ENCODE measurements at places on chromosomes 5 and 9.

- DNase-seq, result peak; percentile 52
Observed at GRCh38 chr9:73437758-73438157, 286.1 kb downstream of the ANXA1 start.

DNA sequence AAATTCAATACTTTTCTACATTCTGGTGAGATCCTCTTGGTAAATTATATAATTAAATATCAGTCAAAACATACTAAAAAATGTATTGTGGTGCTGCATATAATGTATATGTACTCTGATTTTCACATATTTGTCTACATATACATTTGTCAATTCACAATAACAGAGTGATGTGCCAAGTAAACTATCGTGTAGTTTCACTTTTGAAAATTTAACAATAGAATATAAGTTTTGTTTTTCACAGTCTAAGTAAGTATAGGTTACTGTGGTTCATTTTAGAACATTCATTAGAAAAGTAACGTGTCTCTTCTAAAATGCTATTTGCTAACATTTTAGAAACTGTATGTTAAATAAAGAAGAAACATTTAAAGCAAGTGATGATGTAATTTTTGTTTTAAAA lies 73.6 kb downstream of the NR3C1 start:
- DNase-seq, result no peak

- no peak for DNase-seq
Observed at GRCh38 chr9:20437476-20437875, 184.8 kb downstream of the MLLT3 start.

DNA sequence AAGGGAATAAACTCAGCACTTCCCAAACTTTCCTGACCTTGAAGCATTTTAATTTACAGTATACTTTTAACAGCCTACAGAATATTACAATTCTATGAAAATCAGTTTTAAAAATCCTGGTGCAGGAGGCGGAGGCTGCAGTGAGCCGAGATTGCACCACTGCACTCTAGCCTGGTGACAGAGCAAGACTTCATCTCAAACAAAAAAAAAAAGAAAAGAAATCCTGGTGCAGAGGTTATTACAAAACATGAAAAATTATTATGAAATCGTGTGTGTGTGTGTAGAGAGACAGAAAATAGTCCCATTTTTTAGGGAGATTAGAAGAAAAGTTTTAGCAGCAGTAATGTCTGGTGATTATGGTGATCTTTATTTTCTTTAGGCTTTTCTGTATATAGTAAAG lies 26.9 kb downstream of the GOLPH3 start:
- no peak for DNase-seq

DNA sequence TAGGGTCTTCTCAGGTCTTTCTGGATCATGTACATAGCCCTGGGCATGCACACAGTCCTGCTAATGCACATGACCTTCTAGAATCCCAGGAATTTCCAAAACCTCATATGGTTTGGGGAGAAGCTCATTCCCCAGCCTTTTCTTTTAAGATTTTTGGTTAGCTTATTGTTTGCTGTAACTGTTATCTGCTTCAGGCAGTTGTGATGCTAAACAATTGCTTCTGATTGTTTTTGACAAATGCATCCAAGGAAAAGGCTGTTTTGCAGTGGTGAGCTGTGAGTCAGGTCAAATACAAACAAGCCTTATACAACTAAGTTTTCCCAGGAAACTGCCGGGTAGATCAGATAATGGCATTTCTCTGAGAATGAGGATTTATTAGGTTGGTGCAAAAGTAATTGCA lies 32.7 kb downstream of the SMC5 start:
- no peak for DNase-seq

DNA sequence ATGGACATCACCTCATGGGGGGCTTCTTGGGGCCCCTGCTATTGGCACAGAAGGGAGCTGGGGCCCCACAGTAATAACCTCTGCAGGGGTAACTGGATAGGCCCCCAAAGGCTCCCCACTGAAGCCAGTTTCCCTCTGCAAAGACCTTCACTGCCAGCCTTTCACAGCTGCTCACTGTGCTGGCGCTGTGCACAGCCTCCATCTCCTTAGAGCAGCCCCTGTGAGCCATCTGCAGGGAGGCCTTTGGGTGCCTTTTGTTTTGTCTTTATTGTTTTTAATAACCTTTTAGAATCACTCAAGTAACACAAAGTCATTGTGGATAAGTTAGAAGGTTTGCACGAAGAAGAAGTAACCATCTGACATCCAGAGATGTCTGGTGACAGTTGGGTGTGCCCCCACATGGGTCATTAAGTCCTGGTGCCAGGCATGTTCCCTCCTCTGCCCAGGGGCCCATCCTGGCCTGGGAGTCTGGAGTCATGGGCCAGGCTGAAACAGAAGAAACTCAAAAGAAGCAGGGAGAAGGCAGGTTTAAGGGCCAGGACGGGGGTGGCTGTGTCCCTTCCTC lies 42.7 kb downstream of the NCS1 start:
- DNase-seq, result no peak

- no peak for DNase-seq
Observed at GRCh38 chr9:35940458-35941407, 17.2 kb downstream of the OR2S2 start.

- no peak for DNase-seq
Observed at GRCh38 chr9:132031467-132032237, 48.0 kb downstream of the MED27 start.

DNA sequence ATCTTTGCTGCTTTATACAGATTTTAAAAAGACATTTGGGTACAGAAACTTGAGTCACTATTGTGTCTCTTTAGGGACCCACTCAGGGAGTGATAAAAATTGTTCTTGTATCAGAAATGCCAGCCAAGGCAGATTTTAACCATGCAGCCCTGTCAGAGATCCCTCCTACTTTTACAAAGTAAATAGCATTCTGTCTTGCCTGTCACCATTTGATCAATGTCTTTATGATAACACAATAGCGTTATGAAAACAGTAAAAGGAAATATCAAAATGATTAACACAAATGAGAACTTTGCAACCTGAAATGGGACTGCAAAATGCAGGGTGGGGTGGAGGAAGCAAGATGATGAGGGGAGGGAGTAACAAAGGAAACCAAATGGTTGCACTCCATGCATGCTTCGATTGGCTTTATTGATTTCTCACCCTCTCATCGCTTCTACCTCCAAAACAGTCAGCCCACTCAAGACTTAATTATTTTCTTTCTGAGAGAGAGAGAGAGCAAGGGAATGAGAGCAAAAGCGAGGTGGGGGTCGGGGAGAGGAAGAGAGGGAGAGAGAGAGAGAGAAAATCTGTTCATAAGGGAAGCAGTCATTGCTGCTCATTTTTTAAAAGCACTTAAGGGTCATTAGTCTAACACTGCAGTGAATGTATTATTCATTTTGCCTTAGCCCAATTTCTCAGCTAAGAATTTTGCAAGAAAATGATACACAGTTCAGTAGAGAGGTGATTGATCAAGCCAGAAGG lies 576.5 kb downstream of the CSNK1G3 start:
- no peak for DNase-seq

DNA sequence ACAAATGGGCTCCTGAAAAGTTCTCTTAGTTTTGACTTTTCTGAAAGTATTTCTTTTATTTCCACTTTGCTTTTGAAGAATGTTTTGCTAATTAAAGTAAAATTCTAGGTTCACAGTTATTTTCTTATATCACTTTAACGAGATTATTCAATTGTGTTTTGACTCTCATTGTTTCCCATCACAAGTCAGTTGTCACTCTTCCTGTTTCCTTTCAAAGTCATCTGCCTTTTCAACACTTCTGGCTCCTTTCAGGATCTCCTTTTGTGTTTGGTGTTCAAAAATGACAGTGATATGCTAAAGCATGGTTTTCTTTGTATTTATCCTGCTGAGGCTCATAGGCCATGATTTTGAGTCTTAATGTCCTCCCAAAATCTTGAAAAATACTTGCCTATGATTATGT lies 235.4 kb upstream of the TAS2R1 start:
- DNase-seq, result no peak

DNA sequence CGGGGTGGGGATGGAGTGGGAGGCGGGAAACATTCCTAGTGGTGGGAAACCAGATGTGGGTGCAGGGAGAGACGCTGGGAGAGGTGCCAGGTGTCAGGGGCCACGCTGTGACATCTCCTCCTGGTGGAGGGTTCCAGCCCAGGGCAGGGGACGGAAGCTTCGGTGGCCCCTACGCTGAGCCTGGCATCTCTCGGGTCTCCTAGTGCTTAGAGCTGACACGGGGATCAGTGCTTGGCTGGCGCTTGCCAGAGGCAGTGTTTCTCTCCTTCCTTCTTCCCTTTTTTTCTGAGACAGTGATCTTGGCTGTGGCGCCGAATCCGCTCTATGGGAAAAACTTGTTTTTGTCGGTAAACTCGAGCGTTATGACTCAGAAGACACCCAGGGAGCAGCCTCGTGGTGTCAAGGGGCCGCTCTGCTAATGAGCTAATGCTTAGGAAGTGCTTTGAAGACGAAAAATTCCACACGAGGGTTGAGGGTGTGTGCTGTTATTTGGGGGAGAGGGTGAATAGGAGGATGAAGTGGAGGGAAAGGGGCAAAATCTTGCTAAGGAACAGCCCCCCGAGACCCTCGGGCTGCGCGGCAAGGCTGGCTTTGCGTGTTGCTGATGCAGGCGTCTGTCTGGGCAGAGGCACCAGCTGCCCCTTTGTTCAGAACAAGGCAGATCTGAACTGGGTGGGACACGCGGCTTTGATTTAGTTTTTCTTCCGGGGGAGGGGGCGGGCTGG lies 20.4 kb upstream of the IER5L start:
- DNase-seq, result no peak

DNA sequence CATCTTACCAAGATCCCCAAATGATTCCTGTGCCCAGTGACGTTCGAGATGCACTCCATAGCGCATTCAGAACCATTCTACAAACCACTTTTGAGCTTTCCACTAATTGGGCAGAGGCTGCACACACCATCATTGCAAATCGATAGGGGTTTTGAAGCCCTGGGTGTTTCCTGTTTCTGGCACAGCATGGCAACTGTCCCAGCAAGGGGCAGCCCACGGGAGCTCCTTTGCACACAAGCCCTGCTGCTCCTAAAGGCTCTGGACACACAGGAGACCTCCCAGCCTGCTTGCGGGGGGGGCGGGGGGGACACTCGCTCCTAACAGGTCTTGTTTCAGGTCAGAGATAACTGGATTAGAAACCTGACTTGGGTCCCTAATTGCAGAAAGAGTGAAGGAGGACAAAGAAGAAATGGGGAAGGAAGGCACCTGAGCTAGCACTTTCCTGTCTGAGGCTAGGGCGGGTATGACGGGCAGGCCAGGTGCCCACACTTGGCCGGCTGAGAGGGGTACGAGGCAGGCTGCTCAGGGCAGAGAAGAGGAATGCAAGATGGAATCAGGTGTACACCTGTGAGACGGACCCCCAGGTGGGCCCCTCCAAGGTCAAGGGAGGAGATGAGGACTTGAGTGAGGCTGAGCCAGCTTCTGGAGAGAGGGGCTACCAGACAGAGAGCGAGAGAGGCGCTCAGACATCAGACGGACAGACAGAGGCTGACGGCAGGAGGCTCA lies 820 bp downstream of the FBP1 start:
- no peak for DNase-seq

GRCh38 chr9:95726756-95727155 lies 148.7 kb upstream of the ERCC6L2 start:
- DNase-seq, result peak; percentile 45

GRCh38 chr9:14278291-14278721 lies 35.6 kb downstream of the NFIB start:
- DNase-seq, result peak; percentile 38

- DNase-seq, result no peak
Observed at GRCh38 chr9:73370053-73370452, 218.4 kb downstream of the ANXA1 start.

DNA sequence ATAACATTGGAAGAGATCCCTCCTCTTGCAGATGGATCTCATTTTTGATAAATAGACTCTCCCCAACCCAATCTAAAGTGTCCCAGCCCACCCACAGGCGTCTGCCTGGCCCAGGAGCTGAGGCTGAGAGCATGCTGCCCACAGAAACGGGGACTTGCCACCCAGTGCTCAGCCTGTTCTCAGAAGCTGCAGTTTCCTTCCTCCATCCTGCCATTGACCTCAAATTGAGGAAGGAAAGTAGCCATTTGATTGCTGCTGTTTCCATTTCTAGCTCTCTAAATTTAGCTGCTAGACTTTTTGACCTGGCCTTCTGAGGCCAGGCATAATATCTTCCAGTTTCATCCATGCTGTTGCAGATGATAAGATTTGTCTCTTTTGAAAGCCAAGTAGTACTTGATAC lies 31.1 kb upstream of the FRMD3 start:
- no peak for DNase-seq

- no peak for DNase-seq
Observed at GRCh38 chr5:14551211-14551610, 30.4 kb upstream of the OTULINL start.

GRCh38 chr5:137441476-137441875 lies 57.6 kb downstream of the SPOCK1 start:
- DNase-seq, result no peak

GRCh38 chr5:98461485-98461884 lies 312.0 kb upstream of the RGMB start:
- DNase-seq, result no peak

DNA sequence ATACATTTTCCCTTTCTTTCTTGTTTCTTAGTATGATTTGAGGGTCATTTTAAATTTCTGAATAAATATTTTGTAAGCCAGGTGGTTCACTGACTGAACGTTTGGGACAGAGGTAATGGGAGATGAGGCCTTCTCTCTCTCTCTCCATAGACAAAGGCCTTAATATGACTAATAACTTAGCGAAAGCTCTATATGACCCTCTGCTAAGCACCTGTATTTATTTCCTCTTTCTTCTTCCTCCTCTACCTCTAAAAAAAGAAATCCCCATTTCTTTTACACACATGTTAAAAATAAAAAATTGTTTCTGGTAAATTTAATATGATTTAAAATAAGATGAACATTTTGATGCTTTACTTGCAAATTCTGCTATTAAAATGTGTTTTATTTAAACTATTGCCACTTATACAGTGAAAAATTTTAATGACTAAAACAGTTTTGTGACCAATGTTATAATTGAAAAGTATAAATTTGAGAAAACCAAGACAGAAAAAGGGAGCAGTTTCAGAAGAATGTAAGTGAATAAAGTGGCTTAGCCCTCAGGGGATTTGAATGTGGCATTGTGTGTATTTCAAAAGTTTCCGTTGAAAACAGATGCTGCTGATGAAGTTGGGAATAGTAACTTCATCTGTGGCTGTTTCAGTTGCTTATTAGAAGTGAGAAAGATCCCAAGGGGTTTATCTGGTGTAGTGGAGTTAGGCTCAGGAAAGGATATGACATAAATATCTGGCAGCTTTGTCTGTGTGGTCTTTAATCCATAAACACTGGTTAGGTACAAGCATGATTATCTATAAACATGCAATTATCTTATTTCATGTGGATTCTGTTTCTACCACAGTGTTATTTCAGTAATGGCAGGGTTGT lies 128.6 kb upstream of the GRHPR start:
- DNase-seq, result peak; percentile 58

GRCh38 chr5:139275956-139276355 lies 17.6 kb upstream of the MATR3 start:
- no peak for DNase-seq

DNA sequence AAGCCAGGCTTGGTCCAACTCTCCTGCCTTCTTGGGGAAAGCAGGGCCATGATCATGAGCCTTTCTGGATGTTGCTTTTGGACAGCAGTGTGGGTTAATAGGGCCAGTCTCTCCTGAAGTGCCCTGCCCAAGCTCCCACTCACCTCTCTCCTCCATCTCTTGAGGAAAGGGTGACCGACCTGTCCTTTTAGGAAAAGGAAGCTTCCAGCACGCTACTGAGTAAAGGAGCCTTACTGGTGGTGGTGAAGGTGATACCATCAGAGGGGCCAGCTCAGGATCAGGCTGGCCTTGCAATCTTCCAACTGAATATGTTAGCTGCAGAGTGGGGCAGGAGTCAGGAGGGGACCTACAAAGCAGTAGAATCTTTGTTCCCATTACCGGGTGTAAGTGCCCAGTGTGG lies 2.2 kb upstream of the RGS3 start:
- DNase-seq, result no peak

GRCh38 chr5:159017786-159018185 lies 81.9 kb downstream of the EBF1 start:
- peak; percentile 81 for DNase-seq
